Effector CD4-positive, alpha-beta T cell (primary cell): ENCODE measurements at places on chromosomes 12 and 14.

- DNase-seq = no peak
Observed at GRCh38 chr14:56585461-56586084, 6.0 kb downstream of the TMEM260 start.

- no peak for DNase-seq
Observed at GRCh38 chr14:65073605-65074201, 28.6 kb downstream of the MAX start.

- DNase-seq = no peak
Observed at GRCh38 chr14:105848570-105848969, 322.2 kb downstream of the TMEM121 start.

- DNase-seq = no peak
Observed at GRCh38 chr14:51323492-51323891, 83.4 kb downstream of the TMX1 start.

- no peak for DNase-seq
Observed at GRCh38 chr12:75553836-75554555, 42.6 kb upstream of the KRR1 start.

- no peak for DNase-seq
Observed at GRCh38 chr14:35292770-35293561, 784 bp downstream of the PSMA6 start.

DNA sequence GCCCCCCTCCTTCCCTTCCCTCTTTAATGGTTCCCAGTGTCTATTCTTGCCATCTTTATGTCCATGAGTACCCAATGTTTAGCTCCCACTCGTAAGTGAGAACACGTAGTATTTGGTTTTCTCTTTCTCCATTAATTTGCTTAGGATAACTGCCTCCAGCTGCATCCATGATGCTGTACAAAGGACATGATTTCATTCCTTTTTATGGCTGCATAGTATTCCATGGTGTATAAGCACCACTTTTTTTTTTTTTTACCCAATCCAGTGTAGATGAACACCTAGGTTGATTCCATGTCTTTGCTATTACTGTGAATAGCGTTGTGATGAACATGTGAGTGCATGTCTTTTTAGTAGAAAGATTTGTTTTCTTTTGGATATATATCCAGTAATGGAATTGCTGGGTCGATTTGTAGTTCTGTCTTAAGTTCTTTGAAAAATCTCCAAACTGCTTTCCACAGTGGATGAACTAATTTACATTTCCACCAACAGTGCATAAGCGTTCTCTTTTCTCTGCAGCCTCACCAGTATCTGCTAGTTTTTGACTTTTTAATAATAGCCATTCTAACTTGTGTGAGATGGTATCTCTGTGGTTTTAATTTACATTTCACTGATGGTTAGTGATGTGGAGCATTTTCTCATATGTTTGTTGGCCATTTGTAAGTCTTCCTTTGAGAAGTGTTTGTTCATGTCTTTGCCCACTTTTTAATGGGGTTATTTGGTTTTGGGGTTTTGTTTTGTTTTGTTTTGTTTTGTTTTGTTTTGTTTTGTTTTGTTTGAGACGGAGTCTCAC lies 26.0 kb downstream of the RPS29 start:
- no peak for DNase-seq

DNA sequence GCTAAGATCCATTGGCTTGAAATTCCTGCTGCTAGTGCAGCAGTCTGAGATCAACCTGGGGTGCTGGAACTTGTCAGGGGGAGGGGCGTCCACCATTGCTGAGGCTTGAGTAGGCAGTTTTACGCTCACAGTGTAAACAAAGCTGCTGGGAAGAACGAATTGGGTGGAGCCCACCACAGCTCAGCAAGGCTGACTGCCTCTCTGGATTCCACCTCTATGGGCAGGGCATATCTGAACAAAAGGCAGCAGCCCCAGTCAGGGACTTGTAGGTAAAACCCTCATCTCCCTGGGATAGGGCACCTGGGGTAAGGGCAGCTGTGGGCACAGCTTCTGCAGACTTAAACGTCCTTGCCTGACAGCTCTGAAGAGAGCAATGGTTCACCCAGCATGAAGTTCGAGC lies 191.7 kb downstream of the ALG10B start:
- DNase-seq = no peak

- no peak for DNase-seq
Observed at GRCh38 chr12:31985832-31986231, 26.6 kb downstream of the RESF1 start.

DNA sequence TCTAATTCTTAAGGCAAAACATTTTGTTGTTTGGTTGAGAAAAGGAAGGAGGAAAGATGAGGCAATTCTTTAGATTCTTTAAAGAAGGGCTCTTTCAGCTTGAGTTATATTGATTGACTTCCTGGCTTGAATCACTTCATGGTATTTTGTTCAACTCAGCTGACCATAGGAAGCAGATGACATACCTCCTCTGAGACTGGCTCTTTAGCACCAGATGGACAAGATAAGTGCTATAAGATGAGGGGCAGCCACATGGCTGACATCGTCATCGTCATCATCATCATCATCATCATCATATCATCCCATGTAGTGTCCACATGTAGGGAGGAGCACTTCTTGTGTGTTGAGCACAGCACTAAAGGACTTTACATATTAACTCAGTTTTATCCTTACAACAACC lies 81.3 kb downstream of the SSPN start:
- DNase-seq = no peak

DNA sequence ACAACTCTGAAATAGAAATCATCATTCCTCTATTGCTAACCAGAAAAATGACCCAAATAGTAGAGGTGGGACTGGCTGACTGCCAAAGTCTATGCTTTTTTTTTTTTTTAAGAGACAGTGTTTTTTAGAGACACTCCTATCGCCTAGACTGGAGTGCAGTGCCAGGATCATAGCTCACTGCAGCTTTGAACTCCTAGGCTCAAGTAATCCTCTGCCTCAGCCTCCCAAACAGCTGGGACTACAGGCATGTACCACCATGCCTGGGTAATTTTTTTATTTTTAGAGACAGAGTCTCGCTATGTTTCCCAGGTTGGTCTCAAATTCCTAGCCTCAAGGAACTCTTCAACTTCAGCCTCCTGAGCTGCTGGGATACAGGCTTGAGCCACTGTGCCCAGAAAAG lies 19.2 kb downstream of the NR2C1 start:
- no peak for DNase-seq

GRCh38 chr14:64734990-64735389 lies 30.8 kb downstream of the PLEKHG3 start:
- no peak for DNase-seq
